Cortex of kidney (tissue), 1 donor: ENCODE measurements at places on chromosomes 5 and 9.

DNA sequence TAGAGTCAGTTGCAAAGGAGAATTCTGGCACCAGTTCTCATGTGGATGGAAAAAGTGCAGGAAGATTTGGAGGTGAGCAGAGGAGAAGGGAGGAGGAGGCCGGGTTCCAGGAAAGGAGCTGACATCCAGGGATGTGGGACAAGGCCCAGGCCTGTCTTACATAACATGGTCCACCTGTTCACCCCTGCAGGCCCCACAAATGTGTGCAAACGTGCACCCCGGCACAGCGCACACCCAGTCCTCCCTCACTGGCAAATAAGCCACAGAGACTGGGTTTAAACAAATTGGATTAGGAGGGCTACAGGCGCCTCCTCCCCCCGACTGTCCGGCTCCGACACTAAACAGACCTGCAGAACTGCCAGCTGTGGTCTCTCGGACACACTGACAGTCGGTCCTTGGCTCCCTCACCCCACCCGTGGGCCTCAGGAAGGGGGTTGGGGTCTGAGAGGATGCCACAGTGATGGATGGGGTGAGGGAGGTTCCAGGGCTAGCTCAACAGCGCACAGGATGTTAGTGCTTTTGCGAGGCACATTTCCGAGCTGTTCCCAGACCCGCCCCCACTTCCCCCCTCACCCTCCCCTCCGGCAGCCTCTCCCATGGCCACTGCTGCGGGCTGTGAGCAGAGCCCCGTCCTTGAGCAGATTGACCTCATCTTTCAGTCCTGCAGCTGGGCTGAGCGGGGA, 43.4 kb upstream of the IL17B start:
- no peak for DNase-seq

GRCh38 chr5:80930940-80931339, 29.2 kb upstream of the RASGRF2 start:
- DNase-seq, result no peak

GRCh38 chr9:135869909-135870308, 37.4 kb downstream of the CAMSAP1 start:
- no peak for DNase-seq

- no peak for DNase-seq
These were observed 42.2 kb upstream of the FABP6 start for GRCh38 chr5:160187091-160187490.

DNA sequence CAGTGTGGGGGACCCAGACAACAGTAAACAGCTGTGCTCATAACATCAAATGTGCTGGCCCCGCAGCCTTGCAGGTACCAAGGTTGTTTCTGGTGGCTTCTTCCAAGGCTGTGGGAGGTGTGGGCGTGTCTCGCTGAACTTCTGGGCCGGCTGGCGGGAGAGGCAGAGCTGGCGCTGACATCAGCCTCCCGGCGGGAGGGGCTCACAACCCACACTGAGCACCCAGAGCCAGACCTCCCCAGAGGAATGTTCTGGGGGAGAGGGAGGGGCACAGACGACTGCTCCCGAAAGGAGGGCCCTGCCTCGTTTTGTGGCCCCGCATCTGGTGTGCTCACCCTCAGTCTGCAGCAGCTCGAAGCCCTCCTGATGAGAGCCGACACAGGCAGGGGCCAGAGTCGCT, 6.9 kb upstream of the SLC12A7 start:
- DNase-seq, result no peak

GRCh38 chr5:123881759-123882244, 369.8 kb downstream of the CSNK1G3 start:
- DNase-seq, result no peak

- no peak for DNase-seq
These were observed 97.6 kb downstream of the BASP1 start for GRCh38 chr5:17314907-17315471.
